Large intestine (tissue), 12 donors: ENCODE measurements at places on chromosomes 2 and 18. TPM values are rescaled to one million over a fixed set of nuclear protein-coding genes. Genes with fewer than 3 reads are reported as not detected.

Gene LANCL1
- 41.9 TPM for polyA plus RNA-seq

Gene CEP68
- polyA plus RNA-seq, result 11.9 TPM

GRCh38 chr2:169036736-169037440 is 5.8 kb upstream of the ABCB11 start:
- H3K4me1 ChIP-seq, result no peaks in the 10 kb centered on the region
- H3K27me3 ChIP-seq, result no peaks in the 10 kb centered on the region
- peak overlapping the region; percentile 8 for H3K27ac ChIP-seq
- no peaks in the 10 kb centered on the region for H3K36me3 ChIP-seq
- H3K4me3 ChIP-seq, result no peak overlapping the region
- DNase-seq, result no peak

- no peaks in the 10 kb centered on the region for H3K27me3 ChIP-seq
- H3K4me3 ChIP-seq, result no peak overlapping the region
- H3K4me1 ChIP-seq, result no peaks in the 10 kb centered on the region
- no peak for DNase-seq
Observed at GRCh38 chr2:173248381-173248780, 106.3 kb upstream of the CDCA7 start.

- peaks cover 22% of the 10 kb centered on the region for H3K4me1 ChIP-seq
- H3K27ac ChIP-seq, result peak overlapping the region; percentile 79
- H3K4me3 ChIP-seq, result peak overlapping the region; percentile 44
- no peaks in the 10 kb centered on the region for H3K36me3 ChIP-seq
Observed at GRCh38 chr2:70141902-70142589, 48.8 kb downstream of the C2orf42 start.

GRCh38 chr2:53843595-53843994 is 16.2 kb downstream of the GPR75 start:
- H3K36me3 ChIP-seq, result no peaks in the 10 kb centered on the region
- no peak overlapping the region for H3K4me3 ChIP-seq
- peaks cover 2% of the 10 kb centered on the region for H3K4me1 ChIP-seq
- no peaks in the 10 kb centered on the region for H3K27me3 ChIP-seq
- H3K27ac ChIP-seq, result no peak overlapping the region

DNA sequence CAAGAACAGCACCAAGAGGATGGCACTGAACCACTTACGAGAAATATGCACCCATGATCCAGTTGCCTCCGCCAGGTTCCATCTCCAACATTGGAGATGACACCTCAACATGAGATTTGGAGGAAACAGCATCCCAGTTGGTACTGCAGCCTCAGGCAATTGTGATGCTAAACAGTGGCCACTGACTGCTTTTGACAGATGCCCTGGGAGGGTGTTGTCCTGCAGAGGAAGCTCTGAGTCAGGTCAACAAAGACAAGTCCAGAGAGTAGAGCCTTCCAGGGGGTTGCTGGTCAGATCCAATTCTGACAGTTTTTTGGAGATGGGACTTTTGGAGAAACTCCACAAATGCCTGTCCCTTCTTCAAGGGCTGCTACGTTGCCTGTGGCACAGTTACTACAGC is 82.4 kb downstream of the SNTG2 start:
- DNase-seq, result no peak
- H3K4me1 ChIP-seq, result no peaks in the 10 kb centered on the region
- no peaks in the 10 kb centered on the region for H3K36me3 ChIP-seq
- H3K4me3 ChIP-seq, result no peak overlapping the region
- no peak overlapping the region for H3K27ac ChIP-seq
